NCI-H82 (cell line): ENCODE measurements at places on chromosomes 16 and 17.

GRCh38 chr17:48593126-48593829, at the start of gene HOXB5:
HOXB5 (minus strand) TSS chr17:48593779; CDS start chr17:48593682, 97 bp downstream.
- no peak for DNase-seq

GRCh38 chr16:30667361-30667905, 9.2 kb downstream of the FBRS start:
- no peak for DNase-seq

- DNase-seq = no peak
Observed at GRCh38 chr16:87830673-87831420, 38.5 kb downstream of the SLC7A5 start.

DNA sequence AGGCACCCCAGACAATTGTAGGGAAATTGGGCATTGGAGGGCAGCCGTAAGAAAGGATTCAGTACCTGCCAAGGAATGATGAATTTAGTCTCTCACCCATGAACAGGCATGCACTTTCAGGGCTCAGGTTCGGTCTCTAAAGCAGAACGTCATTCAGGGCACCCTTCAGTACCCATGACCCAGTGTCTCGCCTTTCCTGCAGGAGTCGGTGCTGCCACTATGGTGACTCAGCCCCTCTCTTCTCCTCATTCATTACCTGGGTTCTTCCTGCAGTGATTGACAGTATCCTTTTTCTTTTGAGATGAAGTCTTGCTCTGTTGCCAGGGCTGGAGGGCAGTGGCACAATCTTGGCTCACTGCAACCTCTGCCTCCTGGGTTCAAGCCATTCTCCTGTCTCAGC, 8.4 kb downstream of the SOST start:
- DNase-seq = no peak

GRCh38 chr16:66950437-66950836, 10.6 kb upstream of the CES3 start:
- DNase-seq = no peak

GRCh38 chr16:1707193-1707790, 1.3 kb downstream of the MAPK8IP3 start:
- no peak for DNase-seq

DNA sequence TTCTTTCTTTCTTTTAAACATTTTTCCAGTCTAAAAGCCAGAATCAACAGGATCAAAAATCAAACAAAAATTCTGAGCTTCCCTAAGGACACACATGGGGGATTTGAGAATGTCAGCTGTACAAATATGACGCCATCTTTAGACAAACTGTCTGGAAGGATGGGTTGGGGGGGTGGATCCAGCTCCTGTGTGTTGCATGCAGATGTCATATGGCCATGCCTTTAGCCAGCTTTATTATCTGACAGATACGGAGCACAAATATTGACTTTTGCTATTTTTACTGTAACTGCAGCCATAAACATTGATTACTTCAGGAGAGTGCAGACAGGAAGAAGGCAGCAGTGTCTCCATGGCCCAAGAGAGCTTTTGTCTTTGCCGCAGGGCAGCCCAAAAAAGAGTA, 279.4 kb upstream of the ELAC2 start:
- DNase-seq = no peak

GRCh38 chr16:82612263-82612662, 14.5 kb upstream of the CDH13 start:
- no peak for DNase-seq

GRCh38 chr16:76441876-76442275, 164.7 kb downstream of the CNTNAP4 start:
- peak; percentile 87 for DNase-seq

DNA sequence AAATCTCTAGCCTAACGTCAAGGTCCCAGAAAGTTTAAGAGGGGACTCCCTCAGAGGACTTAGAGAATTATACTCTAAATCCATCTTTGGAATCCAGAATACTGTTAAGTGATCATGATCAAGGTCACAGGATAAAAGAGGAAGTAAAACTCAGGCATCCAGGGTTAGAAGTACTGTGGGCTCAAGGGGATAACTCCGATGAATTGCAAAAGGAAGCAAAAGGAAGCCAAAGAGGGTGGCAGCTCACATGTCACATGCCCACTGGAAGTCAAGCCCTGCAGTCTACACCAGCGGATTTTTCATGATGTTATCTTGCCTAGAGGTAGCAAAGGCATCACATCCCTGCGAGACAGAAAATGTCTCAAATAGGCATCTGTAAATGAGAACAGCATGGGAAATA, 3.8 kb downstream of the ZNF821 start:
- no peak for DNase-seq

- DNase-seq = no peak
Observed at GRCh38 chr17:1149869-1150268, 29.9 kb downstream of the ABR start.

DNA sequence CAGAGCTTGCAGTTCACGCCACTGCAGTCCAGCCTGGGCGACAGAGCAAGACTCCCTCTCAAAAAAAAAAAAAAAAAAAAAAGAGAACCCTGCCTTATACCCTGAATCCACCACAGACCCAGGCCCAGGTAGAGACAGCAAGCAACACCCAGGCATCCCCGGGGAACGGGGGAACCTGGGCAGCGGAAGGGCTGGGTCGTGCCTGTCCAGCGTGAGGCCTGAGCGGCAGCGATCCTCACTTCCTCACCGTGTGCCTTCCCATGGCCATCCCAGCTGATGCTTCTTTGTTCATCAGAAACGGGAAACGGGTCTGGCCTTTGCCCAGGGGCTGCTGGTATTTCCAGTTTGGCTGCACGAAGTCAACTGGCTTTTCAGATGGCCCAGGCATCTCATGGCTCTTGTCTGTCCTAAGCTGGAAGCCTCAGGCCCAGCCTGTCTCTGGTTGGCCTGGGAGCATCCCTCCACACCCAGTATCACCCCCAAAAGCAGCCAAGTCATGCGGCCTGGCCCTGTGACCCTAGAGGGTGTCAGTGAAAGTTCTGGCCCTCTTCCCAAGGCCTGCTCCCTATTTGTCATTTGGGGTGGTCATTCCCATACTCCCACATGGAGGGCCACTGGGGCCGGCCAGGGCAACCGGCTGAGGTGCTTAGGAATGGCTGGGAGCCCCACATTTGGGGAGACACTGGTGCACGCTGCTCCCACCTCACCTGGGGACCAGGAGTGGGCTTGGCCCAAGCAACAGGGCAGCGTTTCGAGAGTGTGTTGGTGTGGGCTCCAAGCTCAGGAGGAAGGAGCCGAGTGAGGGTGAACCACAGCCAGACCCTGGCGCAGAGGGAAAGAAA, 20.1 kb downstream of the FAM83G start:
- DNase-seq = no peak

- peak; percentile 83 for DNase-seq
Observed at GRCh38 chr17:33049781-33050414, 58.3 kb downstream of the SPACA3 start.

GRCh38 chr16:8675183-8676159, 1.1 kb downstream of the ABAT start:
- no peak for DNase-seq
